ENCODE measurements at places on chromosomes 12 and 14.

GRCh38 chr14:100664231-100664630, 62.5 kb upstream of the DLK1 start:
- DNase-seq = no peak

- no peak for DNase-seq
Observed at GRCh38 chr12:68591734-68592418, 18.8 kb upstream of the RAP1B start.

GRCh38 chr12:84757978-84758377, 154.6 kb downstream of the SLC6A15 start:
- no peak for DNase-seq

DNA sequence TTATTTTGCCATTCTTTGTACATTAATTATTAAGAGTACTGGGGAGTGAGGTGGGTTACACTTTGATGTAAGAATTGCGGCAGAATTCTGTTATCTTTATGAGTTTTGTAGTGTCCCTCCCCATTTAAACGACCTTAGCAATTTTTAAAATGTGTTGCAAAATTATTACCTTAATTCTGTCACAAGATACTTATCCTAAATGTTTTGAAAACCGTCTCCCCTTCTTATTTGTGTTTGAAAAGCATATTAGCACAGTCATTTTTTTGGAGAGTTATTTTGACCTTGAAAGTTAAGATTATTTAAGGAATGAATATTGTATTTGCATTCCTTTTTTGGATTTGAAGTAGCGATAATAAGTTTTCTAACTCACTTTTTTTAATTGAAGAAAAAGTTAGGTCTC, 2.2 kb downstream of the ARHGAP5 start:
- no peak for DNase-seq

GRCh38 chr14:104601786-104602185, 2.8 kb downstream of the TMEM179 start:
- DNase-seq = no peak

DNA sequence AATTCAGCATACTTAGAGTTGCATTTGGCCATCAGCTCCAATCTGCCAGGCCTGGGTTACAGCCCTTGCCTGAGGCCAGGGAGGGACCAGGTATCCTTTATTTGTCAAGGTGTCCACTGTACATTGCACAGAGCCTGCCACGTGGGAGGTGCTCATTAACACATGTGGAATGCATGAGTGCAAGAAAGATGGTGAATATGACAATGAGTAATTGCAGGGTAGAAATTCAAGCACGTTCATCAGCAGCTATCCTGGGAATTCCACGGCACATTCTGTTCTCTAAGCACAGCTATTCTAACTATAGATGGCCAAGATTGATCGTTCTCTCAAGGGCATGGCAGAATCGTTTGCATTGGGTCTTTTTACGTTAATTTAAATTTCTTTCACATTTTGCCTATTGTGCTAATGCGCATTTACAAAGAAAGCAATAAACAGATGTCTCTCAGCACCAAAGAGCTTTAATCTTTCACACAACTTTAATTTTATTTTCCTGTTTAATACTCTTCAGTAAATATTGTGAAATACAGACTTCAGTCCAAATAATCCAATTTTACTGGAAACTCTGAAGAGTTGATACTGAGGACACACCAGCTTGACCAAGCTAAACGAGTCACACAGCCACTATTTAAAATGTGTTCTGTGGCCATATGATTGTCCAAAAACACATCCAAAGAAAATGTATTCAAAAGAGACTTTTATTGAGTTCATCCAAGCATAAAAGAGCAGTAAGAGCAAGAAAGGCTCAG, 1025.7 kb upstream of the TMEM132C start:
- no peak for DNase-seq

- DNase-seq = no peak
Observed at GRCh38 chr12:25574761-25575160, 21.7 kb upstream of the LMNTD1 start.

GRCh38 chr12:22530-23201, 43.9 kb upstream of the IQSEC3 start:
- no peak for DNase-seq

GRCh38 chr12:46450279-46450748, 77.7 kb upstream of the SLC38A2 start:
- no peak for DNase-seq

GRCh38 chr14:60090864-60091519, 731 bp upstream of the PCNX4 start:
- no peak for DNase-seq

- no peak for DNase-seq
Observed at GRCh38 chr12:127178052-127178451, 1088.9 kb upstream of the TMEM132C start.

DNA sequence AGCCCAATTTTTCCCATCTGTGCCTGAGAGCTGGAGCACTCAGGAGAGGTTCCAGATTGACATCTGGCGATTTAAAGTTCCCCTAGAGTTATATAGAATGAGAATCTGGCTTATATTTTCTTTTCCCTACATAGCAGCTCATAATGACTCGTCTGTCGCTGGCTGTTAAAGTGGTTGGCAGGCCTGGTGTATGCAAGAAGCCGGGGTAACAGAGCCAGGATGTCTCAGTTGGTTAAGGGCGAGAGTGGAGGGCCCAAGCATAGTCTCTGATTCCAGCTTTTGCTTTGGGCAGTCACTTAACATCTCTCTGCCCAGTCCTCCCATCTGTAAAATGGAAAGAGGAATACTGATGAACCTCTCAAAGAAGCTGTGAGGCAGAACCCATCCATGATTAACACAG, 751.6 kb downstream of the NOVA1 start:
- no peak for DNase-seq

DNA sequence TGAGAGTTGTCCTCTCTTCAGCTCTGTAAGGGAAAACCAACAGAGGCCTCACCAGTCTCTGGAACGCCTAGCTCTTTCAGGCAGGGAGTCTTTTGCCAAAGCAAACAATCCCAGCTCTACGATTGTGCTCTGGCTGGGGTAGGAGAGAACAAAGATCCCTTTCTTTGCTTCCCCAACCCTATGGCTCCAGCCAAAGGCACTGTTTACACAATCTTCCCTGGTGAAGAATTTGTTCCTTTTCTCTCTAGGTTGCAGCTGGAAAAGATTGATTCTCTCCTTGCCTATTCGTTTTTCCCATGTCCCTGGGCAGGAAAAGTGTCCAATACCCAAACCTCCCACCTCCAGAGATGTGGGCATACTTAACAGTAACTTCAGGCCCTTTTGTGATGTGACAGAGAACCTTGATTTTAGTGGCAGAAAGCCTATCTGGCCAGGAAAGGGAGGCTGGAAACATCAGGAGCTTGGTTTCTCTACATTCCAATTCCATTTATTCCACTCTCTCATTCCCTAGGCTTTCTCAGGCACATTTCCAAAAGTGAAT, 16.8 kb downstream of the ATP5MC2 start:
- peak; percentile 99 for DNase-seq

DNA sequence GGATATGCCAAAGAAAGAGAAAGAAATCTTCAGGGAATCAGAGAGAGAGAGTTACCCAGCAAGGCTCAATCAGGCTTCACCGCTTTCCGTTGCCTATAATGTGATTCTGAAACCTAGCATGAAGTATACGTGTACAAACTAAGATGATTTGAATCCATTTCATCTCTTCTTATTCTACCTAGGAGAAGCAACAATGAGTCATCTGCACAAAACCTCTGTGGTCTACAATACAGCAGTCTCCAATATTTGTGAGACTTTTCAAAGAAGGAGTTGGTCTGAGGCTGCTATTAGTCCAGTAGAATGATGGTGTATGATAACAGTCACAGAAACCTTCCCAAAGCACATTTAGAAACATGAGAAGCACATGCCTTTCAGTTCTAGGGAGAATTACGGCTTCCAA, 141.9 kb downstream of the C12orf42 start:
- no peak for DNase-seq

DNA sequence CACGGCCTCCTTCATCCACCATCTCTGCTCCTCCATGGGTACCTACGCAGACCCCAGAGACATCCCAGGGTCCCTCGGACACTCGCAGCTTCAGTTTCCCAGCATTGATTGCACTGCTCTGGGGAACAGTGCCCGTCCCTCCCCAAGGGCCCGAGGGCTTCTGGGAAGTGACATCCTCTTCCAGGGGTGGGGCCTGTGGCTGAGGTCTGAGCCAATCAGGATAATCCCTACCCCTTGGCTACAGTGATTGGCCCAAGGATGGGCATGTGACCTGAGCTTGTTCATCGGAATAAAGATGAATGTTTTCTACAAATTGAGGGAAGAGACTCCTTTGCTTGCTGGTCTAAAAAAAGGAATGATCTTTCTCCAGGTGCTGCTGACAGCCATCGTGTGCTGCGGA, 37.3 kb upstream of the MYL2 start:
- no peak for DNase-seq

GRCh38 chr12:125122668-125123067, 57.4 kb downstream of the AACS start:
- DNase-seq = no peak

DNA sequence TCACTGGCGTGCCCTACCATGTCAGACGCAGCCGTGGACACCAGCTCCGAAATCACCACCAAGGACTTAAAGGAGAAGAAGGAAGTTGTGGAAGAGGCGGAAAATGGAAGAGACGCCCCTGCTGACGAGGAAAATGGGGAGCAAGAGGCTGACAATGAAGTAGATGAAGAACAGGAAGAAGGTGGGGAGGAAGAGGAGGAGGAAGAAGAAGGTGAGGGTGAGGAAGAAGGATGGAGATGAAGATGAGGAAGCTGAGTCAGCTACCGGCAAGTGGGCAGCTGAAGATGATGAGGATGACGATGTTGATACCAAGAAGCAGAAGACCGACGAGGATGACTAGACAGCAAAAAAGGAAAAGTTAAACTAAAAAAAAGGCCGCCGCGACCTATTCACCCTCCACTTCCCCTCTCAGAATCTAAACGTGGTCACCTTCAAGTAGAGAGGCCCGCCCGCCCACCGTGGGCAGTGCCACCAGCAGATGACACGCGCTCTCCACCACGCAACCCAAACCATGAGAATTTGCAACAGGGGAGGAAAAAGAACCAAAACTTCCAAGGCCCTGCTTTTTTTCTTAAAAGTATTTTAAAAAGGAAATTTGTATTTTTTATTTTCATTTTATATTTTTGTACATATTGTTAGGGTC, 13.2 kb downstream of the TRIP11 start:
- DNase-seq = no peak

DNA sequence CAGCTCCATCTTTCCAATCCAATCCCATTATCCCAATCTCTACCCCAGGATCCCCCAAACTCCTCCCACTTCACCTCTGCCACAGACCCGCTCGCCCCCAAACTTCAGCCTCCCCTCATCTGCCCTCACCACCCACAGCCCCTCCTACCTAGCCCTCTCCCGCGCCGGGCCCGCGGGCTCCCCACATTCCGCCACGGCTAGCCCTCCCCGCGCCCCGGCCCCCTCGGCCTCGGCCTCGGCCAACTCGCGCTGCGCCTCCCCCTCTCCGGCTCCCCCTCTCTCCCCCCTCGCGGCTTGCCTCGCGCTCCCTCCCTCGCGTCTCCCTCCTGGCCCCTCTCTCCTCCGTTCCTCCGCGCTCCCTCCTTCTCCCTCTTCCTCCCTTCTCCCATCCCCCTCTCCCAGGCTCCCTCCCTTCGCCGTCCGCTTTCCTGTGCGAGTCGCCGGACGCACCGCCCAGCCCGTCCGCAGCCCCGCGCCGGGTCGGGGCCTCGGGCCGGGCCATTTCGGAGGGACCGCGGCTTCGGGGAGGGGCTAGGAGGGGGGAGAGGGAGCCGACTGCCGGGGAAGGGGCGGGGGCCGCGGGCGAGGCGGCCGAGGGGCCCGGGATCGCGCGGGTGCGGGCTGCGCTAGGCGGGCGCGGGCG, at the start of gene ATN1:
Gene ATN1, plus strand, starts transcription at position 581 of the 643 bp plus-strand sequence. CDS start 6,043 bp downstream, outside the sequence.
- DNase-seq = peak; percentile 87

GRCh38 chr12:118034429-118035189, 18.1 kb downstream of the RFC5 start:
- no peak for DNase-seq

GRCh38 chr12:57983146-57983857, 41.9 kb downstream of the ATP23 start:
- DNase-seq = peak; percentile 34

- DNase-seq = no peak
Observed at GRCh38 chr14:94332063-94332583, 9.0 kb upstream of the SERPINA6 start.

DNA sequence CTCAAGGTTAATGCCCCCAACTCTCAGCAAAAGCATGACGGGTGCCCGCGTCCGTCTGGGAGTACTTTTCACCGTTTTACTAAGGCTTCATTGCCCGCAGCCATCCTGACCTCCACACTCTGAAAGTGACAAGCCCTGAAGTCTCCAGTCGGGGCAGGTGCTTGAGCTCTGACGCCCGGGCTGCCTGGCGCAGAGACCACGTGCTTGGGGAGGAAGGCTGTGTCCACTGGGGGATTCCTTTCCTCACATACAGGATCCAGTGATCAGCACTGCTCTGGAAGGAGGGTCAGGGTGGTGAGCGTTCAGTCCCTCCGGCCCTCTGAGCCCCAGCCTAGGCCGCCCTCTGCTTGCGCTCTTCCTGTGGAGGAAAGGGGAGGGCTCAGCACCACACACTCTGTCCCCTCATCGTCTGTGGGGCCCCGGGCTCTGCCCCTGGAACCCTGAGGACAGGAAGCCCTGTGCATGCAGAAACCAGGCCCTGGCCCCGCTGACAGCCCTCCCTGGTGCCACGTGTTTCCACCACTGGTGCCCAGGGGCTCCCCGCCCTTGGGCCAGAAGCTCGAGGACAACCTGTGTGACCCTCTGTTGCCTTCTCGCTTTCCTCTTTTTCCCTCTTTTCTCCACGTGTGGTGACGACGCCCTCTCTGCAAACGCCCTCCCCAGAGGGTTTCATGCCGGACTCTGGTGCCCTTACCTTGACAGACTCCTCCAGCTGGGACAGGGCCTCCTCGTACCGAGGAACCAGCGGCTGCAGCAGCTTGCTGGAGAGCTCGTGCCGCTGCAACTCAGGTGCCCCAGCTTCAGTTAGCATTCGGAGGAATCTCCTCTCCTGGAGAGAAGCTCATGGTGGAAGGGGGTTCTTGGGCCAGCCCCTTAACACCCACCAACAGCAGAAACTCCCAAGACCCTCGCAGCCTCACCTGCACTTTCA, 4.9 kb downstream of the DDX51 start:
- DNase-seq = no peak

GRCh38 chr12:130589540-130590317, 126.4 kb downstream of the RIMBP2 start:
- DNase-seq = no peak

GRCh38 chr12:68067762-68068376, 78.6 kb downstream of the IFNG-AS1 start:
- DNase-seq = no peak

DNA sequence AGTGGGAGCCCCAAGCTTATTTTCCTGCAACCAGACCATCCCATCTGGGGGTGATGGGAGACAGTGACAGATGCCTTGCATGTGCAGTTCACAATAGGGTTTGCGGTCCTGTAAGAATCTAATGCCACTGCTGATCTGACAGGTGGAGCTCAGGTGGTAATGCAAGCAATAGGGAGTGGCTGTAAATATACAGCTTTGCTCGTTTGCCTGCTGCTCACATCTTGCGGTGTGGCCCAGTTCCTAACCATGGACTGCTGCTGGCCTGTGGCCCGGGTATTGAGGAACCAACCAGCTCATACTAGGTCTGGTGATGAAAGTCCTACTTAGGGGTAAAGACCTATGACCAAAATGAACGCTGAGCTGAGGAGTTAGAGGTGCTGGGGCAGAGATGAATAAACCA, 36.1 kb upstream of the CCDC88C start:
- no peak for DNase-seq

GRCh38 chr12:130713581-130713991, 2.5 kb downstream of the RIMBP2 start:
- no peak for DNase-seq
